ENCODE measurements at places on chromosomes 12 and 14.

DNA sequence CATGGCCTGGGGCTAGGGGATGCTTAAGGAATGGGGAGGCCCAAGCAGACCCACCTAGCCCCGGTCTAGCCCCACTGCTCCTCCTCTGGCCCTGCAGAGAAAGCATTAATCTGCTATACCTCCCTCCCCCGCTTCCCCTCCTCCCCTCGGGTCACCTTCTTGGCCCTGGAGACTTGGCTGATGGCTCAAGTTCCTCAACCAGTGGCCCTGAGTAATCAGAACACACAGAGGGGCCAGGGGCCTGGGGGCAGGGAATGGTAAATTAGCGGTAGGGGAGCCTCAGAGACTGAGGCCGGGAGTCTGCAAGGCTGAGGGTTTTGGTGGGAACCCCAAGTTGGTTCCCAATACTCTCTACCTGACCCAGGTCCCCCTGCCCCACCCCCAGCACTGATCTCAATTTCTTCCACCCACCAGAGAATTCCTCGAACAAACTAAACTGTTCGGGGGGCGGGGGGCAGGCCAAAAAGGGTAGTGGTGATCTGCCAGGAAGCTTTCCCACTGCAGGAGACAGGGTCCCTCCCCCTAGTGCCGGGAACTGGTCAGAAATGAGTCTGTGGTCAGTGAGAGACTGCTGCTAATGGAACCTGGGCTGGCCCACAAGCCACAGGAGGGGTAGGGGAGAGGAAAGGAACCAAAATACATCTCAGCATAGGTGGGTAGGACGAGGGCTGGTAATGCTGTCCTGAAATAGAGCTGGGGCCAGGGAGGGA is 12.8 kb upstream of the SMARCD1 start:
- no peak for DNase-seq

DNA sequence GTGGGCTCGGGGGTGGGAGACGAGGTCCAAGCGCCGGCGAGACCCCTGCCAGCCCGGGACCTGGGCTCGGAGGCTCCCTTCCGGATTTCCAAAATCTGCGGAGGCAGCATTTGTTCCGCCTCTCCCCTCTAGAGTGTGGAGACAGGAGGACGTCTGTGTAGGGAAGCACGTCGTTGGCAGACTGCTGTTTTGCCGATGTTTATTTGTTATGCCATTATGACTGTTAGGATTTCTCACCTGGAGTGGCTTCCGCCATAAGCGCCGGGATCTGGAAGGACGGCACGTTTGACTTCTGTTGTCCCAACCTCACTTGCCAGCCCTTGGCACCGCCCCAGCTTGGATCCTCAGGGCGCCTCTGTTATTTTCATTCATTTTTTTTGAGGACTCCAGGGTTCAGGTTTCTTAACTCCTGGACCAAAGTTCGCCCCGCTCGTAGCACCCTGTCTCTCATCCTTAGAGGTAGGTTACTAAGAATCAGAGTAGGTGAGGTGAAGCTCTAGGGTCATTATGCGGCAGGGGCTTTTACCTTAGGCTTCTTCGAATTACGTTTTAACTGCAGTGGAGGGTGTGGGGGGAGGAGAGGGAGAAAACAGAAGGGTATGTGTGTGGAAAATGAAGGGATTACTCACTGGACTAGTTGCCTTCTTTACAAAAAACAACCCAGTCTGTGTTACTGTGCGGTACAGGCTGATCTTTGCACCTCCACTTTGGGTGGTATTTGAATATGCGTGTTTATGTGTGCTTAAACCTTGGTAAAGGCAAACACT is 547 bp upstream of the PYGL start:
- no peak for DNase-seq

DNA sequence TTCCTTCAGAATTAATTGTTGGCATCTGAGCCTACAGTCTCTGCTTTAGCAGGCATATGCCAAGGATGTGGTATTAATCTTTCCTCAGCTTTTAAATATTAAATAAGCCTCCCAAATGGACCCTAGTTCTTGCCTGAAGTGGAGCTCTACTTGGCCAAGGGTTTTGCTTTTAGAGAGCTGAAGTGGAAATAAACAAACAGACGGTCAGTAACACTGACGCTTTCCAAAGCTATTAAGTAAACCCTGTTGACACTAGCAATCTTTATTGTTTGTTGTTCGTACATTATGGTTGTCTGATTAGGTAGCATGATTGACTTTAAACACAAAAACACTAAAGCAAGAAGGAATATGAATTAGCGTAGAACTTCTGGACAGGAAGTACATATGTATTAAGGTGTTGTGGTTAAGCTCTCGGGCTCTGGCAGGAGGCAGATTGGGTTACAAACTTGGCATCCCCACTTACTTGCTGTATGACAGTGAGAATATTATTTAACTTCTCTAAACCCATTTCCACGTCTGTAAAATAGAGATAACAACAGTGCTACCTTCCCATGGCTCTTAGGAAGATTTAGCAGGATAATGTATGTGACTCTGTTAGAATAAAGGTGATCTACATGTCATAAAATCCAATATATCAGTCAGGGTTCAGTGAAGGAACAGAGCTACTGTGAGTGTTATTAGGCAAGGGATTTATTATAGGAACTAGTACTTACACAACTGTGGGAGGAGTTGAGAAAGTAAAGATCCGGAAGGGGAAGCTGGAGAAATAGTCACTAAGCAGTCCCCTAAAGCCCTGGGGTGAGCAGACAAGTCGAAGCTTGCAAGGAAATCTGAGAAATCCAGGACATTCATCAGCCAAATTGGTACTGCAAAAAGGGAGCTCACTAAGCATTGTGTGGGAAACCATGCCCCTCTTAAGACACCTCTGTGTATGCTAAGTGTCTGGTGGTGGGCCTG is 92.2 kb upstream of the ATF7IP start:
- DNase-seq, result no peak

- DNase-seq, result no peak
Observed at GRCh38 chr12:132118876-132119275, 25.2 kb downstream of the DDX51 start.

GRCh38 chr12:62720661-62721330 is 214.2 kb downstream of the PPM1H start:
- peak; percentile 51 for DNase-seq

DNA sequence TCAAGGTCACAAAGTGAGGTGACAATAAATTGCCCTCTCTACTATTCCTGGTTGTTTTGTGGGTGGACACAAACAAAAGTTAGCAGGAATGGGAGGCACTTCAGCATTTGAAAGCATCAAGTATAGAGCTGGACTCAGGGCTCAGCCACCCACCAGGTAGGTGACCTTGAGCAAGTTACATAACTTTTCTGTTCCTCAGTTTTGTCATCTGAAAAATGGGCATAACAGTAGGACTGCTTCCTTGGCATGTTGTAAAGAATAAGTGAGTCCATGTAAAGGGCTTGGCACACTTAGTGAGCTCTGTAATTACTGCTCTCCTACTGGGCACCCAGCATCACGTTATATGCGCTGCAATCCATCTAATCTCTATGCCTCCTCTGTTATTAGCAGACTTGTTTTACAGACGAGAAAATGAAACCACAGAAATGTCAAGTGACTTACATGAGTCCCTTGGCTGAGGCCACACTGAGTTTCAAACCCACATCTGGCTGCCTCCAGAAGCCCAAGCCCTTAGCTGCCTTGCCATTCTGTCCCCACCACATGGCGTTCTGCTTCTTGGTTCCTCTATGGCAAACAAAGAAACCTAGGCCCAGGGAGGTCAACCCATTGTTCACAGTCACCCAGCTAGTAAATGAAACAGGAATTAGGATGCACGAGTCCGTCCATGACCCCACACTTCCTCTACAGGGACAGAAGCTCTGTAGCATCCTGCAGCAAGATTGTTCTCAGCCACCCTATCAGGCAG is 63.2 kb upstream of the SLC24A4 start:
- no peak for DNase-seq

- no peak for DNase-seq
Observed at GRCh38 chr12:90909069-90909770, 45.8 kb downstream of the CCER1 start.

DNA sequence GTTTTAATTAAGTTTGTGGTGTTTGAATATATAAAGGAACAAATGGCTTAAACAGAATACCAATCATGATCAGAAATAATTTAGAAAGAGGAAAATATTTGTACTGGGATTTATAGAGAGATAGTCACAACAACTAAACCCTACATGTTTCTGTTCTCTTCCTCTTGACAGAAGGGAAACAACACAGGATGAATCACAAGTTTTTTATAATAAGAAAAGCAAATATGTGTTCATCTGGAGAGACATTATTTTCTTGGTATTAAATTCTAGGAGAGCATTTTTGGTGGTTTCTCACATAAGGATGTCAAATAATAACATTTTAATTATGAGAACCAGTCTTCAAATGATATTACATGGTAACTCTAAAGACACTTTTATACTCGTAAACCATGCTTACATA is 232.9 kb upstream of the PKP2 start:
- no peak for DNase-seq

DNA sequence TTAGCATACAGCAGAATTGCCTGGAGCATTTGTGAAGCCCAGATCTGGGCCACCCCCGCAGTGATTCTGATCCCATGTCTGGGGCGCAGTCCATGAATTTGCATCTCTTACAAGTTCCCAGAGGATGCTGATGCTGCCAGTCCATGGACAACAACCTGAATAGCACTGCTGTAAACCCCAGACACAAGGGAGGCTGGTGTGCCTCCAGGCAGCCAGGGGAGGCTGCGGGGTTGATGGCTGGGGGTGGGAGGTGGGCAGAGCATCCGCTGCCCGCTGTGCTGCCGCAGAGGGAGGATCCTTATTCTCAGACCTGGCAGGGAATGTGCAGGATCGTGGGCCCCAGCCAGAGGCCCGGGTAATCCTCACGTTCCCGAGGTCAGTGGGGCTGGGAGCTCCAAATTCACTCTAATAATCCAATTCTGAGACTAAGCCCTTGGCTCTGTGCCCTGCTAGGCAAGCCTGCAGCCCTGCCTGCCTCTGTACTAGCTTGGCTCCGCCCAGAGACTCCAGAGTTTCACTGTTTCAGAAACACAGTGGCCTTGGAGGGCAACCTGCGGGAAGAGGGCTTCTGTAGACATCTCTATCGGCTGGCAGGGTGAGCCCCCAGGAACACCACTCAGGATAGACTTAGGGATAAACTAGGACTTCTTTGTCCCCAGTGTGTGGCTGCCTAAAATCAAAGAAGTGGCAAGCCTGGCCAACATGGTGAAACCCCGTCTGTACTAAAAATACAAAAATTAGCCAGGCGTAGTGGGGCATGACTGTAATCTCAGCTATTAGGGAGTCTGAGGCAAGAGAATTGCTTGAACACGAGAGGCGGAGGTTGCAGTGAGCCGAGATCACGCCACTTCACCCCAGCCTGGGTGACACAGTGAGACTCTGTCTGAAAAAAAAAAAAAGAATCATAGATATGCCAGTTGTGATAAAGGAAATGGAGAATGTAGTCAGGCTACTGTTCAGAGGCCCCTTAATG is 17.8 kb upstream of the MLEC start:
- DNase-seq, result no peak

DNA sequence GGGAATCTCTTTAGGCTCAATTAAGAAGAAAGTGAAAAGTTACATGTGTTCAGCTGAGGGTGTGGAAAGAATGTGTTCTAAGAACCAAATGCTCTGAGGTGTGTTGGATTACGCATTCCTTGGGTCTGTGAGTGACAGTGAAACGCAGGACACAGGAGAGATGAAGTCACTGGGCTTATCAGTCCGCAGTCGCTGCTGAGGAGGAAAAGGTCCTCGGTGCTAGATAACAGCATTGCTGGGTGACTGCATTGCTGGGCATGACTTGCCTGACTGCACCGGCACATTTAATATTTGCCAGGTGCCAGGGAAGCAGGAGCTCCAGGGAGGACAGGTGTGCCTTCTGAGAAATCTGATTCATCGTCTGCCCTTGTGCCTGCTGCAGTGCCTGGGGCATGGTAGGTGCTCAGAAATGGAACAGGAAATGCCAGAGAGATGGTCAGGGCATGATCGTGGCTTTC is 64.4 kb upstream of the FZD10 start:
- DNase-seq, result no peak

DNA sequence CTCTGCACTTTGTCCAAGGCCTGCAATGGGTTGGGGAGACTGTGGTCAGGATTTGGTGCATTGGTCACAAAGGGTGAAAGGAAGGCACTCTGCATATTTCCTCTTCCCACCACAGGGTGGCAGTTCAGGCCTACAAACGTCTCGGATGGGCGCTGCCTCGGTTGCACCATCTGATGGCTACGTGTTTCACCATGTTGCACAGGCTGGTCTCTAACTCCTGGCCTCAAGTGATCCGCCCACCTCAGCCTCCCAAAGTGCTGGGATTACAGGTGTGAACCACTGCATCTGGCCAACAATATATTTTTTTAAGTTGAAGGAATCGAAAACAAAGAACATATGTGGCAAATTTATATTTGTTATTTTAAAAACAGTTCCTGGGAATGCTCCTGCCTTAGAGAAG is 35.1 kb downstream of the TMBIM6 start:
- peak; percentile 48 for DNase-seq

DNA sequence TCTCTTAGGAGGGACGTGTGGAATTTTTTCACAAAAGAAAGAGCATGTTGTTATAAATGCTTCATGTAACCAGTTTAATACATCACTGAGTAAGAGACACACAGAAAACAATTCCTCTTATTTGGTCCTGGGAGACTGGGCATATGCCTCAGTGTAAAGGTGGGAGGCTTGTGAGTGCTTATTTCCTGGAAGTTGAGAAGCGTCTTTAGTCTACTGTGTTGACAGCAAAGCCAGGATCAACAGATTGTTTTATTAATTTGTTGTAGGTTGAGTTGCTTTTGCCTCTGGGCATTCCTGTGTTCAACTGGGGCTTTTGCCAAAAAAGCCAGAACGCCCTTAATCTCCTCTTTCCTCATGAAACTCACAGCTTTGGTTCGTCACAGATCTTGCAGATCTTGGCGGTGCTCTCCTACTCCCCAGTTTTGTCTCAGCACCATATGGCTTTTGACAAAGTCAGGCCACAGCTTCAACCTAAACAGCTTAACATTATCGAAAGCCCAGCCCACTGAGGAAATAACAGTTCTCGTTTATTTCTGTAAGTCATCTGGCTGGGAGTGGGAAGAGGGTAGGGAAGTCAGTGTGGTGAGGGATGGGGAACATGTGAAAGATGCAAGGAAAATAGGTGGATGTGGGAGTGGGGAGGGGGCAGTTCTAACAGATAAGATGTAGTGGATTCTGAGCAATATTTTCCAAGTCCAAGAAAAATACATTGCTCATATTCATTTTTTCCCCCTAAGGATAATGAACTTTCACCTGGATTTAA is 227.2 kb downstream of the DACT1 start:
- DNase-seq, result no peak

DNA sequence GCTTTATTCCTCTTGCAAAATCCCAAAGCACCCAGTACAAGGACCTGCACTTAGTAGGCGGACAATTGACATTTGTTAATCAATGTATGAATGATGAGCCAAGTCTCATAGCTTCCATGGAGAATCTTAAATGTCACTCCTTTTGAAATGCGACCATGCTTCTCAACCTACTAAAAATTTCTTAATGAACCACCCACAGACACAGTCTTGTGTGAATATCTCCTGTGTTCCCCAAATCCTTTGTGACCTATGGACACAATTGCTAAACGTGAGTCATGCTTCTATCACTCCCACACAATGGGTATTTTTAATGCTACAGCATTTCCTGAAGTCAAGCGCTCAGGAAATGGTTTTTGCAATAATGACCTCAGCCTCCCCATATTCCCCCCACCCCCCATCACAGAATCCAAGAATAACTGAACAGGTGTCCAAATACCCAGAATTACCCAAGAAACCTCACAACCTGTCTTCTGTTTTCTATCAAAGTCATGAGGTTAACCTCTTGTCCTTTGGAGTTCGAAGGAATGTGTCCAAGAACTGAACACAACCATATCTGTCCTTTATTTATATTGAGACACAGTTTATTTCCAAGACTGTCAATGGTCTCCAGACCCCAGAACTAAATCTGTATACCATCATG is 163.6 kb upstream of the PLEKHG7 start:
- DNase-seq, result no peak

GRCh38 chr12:31322801-31323207 is 3.1 kb downstream of the SINHCAF start:
- DNase-seq, result no peak
